ENCODE measurements at places on chromosomes 6 and 20.

- DNase-seq, result no peak
These were observed 3.8 kb downstream of the ZNF334 start for GRCh38 chr20:46509523-46509922.

DNA sequence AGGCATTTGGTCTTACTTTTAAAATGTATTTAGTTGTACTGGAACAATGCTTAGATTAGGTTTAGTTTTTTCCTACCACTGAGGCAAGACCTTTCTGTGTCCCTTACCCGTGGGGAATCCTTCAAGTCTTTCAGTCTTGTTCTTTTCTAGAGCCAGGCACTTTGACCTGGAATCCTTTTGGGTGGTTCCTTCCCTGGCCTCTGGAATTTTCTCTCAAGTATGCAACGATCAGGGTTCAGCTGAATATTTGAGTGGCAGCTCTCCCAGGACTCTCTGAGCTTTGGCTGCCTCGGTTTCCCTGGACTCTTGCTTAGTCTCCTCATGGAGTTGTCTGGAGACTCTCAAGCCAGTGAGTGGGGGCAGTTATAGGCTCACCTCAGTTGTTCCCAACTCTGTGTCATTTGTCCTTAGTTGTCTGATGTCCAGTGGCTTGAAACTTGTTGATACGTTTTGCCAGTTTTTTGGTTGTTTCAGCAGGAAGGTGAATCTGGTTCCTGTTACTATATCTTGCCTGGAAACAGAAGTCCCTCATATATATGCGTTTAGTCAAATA lies 118.1 kb downstream of the QKI start:
- no peak for DNase-seq

GRCh38 chr6:37819802-37820717 lies 533 bp downstream of the ZFAND3 start:
- DNase-seq, result peak; percentile 24

- DNase-seq, result no peak
These were observed 135.5 kb downstream of the CENPW start for GRCh38 chr6:126475449-126475848.

DNA sequence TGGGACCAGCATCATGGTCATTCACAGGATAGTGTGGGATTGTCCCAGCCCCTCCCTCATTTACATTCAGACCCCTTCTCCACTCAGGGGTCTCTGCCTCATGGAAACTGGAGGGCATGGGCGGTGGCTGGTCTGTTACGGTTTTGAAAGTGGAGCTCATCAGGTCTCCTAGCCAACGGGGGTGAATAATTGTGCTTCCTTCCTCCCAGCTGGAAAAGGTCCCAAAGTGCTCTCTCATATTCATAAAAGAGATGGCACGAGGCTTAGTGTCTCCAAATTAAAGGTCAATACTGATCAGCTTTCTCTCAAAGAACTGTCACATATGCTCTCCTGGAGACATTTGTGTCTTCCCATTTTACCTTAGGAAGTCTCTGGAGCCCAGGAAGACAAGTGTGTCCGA lies 19.9 kb downstream of the JARID2 start:
- DNase-seq, result no peak

GRCh38 chr6:154458565-154459470 lies 51.7 kb downstream of the CNKSR3 start:
- no peak for DNase-seq

DNA sequence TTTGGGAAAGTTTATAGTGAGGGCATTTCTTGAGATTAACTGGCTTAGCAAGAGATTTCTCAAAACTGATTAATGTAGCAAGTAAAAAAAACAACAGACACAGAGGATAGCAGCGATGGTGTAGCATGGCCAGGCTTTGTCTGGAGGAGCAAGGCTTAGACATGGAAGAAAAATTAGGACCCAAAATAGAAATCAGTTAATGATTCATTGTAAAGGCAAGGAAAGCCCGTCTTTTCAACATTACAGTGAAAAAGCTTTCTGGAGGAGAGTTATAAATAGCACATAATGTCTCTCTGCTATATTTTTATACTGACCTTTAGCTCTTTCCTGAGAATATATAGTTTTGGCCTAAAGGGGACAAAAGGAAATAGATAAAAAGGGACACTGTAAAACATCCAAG lies 45.1 kb downstream of the FNDC1 start:
- no peak for DNase-seq

DNA sequence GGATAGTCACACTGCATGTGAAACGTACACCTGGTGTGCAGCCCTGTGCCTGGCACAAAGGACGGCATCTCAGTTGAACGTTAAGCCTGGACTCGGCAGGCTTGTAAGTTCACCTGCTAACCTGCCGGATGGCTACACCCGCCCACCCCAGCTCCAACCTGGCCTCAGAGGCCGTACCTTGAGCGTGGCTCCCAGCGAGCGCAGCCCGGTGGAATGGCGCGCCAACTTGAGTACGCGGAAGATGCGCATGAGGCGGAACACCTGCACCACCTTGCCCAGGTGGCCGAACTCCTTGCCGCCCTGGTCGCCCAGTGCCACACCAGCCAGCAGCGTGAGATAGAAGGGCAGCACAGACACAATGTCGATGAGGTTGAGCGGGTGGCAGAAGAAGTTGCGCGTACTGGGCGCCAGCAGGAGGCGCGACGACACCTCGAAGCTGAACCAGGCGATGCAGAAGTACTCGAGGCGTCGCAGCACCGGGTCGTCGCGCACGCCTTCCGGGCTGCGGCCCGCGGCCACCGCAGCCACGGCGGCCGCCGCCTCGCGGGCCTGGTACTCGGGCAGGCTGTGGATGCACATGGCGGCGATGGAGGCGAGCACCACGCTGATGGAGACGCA lies 3.3 kb downstream of the KCNS1 start:
- DNase-seq, result peak; percentile 35

DNA sequence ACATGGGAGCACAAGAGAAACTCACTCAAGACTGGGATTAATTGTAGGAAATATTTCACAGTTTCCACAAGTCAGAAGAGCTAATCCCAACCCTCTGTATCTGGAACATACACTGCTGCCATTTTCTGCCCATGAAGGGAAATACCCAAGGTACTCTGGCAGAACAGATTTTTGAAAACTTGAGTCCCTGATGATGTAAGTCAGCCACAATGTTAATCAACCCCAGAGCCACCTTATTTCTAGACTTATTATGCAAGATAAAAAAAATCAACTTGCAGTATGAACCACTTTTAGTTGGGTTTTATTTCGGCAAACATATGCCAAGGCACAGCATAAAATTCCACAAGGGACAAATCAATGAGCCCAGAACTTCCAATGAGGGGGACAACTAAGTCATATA lies 141.5 kb downstream of the LY86 start:
- no peak for DNase-seq

- no peak for DNase-seq
These were observed 234.4 kb upstream of the MCHR2 start for GRCh38 chr6:100228437-100228833.

- no peak for DNase-seq
These were observed 468.7 kb upstream of the ID4 start for GRCh38 chr6:19368511-19368910.

DNA sequence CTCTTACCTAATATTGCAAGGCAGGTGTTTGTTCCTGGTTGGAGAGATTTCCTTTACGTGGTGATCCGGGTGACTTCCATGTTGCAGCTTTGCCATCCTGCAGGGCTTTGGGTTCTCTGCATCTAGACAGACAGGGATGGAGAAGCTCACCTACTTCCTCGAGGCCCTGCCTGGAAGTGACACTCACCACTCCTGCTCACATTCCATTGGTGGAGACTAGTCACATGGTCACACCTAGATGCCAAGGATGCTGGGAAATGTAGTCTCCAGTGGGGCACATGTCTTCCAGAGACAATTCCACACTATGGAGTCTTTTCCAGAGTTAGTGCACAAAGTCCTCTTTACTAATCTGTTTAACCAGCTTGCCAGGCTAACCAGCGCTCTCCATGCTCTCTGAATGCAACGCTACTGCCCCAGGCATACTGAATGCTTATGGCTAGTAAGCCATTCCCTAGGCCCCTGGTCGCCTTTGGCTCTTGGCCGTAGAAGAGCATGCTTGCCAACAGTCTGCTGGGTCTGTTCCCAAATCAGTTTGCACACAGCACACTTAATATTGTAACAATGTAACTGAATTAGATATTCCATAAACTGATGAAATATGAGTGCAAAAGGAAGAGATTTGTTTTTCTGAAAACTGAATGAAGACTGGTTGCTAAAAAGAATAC lies 6.7 kb upstream of the KCNK15 start:
- peak; percentile 12 for DNase-seq

- no peak for DNase-seq
These were observed 483.9 kb downstream of the RFPL4B start for GRCh38 chr6:112831022-112831421.

DNA sequence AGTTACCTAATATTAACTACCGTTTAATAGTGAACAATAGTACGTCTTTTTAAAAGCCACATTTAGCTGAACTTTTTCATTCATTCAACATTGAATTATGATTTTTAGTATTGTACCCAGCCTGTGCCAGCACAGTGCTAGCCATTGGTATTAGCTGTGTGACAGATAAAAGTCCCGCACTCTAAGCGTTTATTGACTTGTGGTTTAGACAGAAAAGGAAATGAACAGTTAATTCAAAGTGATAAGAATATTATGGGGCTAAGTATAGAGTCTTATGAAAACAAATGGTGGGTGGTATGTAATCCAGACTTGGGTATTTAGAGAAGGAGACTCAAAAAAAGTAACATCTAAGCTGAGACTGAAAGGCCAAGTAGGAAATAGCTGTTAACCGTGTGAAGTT lies 202.3 kb downstream of the RPS12 start:
- DNase-seq, result no peak

GRCh38 chr6:3233904-3234303 lies 6.5 kb upstream of the TUBB2B start:
- DNase-seq, result no peak

DNA sequence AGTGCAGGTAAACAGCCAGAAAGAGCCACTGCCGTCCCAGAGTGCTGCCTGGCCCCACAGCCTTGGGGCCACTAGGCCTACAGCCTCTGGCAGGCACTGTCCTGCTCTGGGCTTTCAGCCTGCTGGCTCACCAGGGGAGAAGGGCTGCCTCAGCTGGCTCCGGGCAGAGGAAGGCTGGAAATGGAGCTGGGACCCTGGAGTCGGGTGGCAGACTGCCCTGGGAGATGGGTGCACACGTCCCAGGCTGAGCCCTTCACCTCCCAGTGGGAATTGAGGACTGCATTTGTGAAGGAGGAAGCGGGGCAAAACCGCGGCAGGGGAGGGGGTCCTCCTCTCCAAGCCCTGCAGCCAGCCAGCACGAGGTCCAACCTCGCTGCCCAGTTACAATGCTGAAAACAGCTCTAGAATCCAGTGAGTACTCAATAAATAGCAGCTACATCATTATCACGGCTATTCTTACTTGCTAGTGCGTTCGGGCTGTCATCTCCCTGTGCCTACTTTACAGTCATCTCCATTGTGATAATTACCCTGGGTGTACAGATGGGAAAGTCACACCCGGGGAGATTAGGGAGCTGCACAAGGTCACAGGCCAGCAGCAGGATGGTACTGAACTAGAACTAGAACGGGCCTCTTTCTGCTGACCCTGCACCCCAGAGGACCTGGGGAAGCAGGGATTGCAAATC lies 13.1 kb downstream of the ACSS1 start:
- no peak for DNase-seq

DNA sequence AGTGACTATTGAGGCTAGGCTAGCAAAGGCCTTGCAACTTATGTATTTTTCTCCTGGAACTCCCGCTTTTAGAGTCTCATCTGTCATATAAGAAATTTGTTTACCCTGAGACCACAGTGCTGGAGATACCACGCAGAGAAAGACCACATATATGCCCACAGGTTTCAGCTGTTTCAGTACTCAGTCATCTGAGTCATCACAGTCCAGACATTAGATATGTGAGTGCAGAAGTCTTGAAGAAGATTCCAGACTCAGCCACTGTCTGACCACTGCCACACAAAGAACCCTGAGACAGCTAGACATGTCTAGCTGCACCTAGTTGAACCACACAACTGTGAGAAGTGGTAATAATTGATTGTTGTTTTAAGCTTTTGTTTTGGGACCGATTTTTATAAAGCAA lies 648.3 kb downstream of the EPM2A start:
- no peak for DNase-seq

GRCh38 chr6:144718431-144718830 lies 433.3 kb downstream of the UTRN start:
- DNase-seq, result no peak

DNA sequence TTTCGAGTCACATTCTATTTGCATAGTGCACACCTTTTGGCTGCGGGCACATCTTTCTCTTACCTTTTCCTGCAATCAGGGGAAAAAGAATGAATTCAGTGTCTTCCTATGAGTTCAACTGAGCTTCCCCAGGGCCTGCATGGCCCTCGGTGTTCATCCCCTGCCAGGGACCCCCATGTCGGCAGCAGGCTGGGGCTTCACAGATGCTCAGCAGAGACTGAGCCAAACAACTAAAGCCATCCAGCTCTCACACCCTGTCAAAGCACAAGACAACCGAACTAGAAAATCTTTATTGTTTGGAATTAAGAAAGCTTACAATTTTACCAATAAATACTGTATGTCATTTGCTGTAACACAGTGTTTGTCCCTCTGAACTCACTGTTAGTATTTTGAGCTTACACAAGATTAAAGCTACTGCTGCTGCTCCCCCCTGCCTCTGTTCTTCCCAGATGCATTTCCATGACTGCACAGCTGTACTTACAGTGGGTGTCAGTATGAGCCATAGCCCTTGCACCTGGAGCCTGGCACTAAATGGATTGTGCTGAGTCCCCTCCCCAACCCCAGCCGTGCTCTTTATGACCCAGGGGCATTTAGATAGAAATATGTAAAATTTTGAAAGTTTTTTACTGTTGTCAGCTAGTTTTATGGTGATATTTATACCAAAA lies 205.8 kb downstream of the TMEM242 start:
- DNase-seq, result no peak

DNA sequence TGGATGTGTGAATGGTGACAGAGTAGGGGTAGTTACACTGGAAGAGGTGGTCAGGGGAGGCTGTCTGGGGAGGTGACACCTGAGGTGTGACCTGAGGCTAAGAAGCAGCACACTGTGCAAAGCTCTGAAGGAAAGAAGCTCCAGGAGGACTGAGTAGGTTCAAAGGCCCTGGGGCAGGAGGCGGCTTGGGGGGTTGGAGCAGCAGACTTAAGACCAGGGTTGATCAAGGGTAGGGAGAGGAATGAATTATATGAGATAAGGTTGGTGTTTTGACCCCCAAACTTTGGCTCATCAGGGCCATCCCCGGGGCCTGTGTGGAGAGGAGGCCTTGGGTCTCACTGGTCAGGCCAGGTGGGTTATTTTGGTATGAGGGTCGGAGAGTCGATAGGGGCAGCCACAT lies 166.1 kb downstream of the GRM4 start:
- no peak for DNase-seq

DNA sequence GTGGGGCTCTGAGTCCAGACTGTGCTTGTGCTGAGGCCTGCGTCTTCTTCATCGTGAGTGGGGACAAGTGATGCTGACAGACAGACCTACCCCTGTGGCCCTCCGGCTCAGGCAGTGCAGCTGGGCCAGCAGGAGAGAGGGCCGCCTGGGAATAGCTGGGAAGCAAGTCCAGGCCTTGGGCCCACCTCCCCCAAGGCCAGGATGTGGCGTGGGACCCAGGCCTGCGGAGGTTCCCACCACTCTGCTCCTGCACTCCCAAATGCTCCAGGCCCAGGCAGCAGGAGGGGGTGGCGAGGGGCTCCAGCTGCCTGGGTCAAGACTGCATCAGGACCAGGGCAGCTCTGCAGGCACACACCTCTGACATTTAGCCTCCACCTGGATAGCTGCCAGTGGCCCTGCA lies 38.3 kb downstream of the DAAM2 start:
- DNase-seq, result no peak
